ENCODE measurements at places on chromosomes 3 and 15. TPM values are rescaled to one million over a fixed set of nuclear protein-coding genes. Genes with fewer than 3 reads are reported as not detected.

DNA sequence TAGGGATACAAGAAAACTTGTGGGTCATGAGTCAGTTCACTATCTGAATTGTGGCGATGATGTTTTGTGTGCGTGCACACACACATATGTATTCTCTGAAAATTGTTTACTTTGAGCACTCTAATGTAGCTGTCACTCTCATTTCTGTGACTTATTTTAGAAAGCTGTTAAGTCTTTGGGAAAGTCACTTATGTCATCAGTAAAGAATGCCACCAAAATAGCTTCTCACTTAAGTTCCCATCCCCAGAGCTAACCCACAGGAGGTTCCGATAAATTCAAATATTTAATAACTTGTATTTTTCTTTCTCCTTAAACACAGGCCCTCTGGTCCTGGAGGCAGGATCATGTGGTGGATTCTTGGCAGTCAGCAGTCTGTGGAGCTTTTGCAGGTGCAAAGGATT is 138.3 kb downstream of the LRIG1 start:
- ATAC-seq = no peak

- peak; percentile 82 for ATAC-seq
These were observed 6.8 kb downstream of the RARRES1 start for GRCh38 chr3:158725348-158726011.

Gene SCAANT1
- total RNA-seq = not detected

Gene RARRES1
- 4.8 TPM for total RNA-seq

DNA sequence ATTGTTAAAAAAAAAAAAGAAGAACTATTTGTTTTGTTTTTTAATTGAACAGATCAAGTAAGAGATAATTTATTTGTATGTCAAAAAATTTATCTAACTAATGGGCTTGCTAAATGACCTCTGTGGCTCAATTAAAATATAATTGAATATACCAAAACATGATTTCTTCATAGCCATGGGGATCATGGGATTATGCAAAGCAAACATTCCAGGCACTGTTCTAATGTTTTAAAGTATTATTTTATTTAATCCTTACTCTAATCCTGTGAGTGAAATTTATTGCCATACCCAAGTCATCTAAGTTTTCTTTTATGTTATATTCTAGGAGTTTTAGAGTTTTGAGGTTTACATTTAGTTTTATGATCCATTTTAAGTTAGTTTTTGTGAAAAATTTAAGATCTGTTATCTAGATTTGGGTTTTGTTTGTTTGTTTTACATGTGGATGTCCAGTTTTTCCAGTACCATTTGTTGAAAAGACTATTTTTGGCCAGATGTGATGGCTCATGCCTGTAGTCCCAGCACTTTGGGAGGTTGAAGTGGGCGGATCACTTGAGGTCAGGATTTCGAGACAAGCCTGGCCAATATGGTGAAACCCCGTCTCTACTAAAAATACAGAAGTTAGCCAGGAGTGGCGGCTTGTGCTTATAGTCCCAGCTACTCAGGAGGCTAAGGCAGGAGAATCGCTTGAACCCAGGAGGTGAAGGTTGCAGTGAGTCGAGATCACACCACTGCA is 52.3 kb upstream of the CNOT10 start:
- no peak for ATAC-seq

DNA sequence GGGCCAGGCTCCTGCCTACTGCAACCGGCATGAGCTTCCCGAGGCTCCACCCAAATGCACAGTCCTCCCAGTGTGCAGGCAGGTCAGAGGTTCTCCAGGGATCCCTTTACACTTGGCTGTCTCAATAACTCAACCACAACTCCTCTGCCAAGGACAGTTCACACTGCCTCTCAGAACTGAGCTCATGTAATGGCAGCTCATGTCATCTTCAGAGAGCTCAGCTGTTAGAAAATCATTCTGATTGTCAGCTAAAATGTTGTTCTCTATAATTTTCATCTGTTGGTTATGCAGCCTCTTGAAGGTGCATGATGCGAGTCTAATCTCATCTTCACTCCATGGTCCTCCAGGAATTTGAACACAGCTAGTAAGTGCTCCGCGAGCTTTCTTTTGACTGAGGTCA is 76.7 kb downstream of the SST start:
- no peak for ATAC-seq

- ATAC-seq = no peak
These were observed 35.8 kb upstream of the FBN1 start for GRCh38 chr15:48681353-48681752.

Gene PCNP
- 107 TPM for total RNA-seq

GRCh38 chr15:78232951-78233350 is 1.4 kb downstream of the ACSBG1 start:
- no peak for ATAC-seq

DNA sequence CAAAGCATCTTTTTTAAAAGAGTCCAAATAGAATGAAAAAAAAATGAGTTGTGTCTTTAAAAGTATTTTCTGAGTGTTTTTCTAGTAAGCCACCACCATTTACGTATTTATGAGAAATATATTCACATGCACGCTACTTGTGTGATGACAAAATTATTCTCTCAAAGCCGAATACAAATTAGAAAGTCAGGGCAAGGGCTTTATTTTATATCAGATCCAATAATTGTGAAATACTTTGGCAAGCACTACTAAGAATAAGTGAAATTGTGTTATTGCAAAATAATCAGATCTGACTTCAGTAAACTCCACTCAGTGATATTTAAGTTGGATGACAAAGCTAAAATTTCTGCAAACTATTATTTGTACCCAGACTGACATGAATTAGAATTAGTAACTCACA is 589.3 kb upstream of the KCNMB2 start:
- peak; percentile 54 for ATAC-seq

DNA sequence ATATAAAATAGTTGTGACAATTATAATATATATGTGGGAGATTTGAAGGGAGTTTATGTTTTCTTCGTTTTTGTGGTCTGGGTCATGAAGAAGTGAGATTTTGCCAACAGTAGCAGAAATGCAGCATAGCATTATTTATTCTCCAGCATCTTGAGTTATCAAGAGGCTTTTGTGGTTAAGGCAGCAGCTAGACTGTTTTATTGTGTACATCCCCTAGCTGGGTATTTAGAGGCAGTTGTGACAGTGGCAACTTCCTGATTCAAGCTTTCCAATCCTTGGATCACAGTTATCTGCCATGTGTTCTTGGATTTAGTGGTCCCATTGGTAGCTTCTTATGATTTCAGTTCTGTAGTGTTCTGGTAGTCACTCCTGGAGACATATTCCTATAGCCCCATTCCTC is 29.0 kb downstream of the ARIH1 start:
- ATAC-seq = no peak

- ATAC-seq = no peak
These were observed 218.2 kb downstream of the ATP8B4 start for GRCh38 chr15:49900903-49901235.

Gene ITGB5
- total RNA-seq = 165 TPM

DNA sequence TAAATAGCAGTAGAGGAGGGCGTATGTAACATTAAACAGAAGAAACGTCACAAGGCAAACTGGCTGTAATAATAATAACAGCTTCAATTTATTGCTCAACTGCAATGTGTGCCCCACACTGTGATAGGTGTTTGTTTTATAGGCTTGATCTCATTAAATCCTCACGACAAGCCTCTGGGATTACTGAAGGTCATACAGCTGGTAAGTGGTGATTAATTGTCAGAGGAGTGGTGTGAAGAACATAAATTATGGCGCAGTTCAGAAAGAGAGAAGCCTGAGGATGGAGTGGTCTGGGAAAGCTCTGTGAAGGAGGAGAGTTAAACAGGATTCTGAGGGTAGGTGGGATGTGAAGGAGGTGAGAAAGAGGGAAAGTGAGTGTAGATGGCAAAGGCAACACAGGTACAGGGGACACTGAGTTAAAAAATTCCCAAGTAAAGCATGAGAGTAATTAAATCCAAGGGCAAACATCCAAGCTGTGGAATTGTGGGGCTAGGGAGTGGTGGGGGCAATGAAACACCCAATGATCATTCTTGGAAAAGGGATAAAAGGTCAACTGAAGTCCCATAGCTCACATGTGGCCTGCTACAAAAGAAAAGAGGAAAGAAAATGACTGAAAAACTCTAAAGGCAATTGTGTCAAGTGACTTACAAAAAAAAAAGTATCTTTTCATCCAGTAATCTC is 16.5 kb upstream of the GLCE start:
- no peak for ATAC-seq

GRCh38 chr15:96699871-96700401 is 369.4 kb downstream of the NR2F2 start:
- no peak for ATAC-seq

DNA sequence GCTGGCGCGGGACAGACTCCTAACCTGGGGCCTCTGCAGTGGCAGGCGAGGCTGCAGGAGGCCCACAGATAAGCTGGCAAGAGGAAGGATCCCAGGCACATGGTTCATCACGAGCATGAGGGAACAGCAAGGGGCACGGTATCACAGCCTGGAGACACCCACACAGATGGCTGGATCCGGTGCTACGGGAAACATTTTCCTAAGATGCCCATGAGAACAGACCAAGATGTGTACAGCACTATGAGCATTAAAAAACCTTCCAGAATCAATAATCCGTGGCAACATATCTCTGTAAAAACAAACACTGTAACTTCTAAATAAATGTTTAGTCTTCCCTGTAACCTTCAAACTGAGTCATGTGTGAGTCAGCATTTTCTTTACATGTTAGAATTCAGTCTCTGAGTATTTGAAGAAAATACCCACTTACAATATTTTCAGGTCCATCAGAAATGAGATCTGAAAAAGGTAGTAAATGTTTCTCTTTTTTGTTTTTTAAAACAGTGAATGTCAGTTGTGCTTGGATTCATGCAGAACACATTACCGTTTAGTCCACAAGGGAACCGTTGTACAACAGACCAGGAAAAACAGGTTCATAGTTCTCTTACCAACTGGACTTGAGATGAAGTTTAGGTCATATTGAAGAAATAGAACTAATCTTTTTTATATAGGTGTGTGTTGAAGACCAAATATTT is 75.9 kb downstream of the BOC start:
- ATAC-seq = no peak

Gene CPNE9
- 1.1 TPM for total RNA-seq

- no peak for ATAC-seq
These were observed 12.1 kb upstream of the THSD4 start for GRCh38 chr15:71103102-71103676.

- ATAC-seq = no peak
These were observed 164.0 kb downstream of the IL20RB start for GRCh38 chr3:137121704-137122314.

DNA sequence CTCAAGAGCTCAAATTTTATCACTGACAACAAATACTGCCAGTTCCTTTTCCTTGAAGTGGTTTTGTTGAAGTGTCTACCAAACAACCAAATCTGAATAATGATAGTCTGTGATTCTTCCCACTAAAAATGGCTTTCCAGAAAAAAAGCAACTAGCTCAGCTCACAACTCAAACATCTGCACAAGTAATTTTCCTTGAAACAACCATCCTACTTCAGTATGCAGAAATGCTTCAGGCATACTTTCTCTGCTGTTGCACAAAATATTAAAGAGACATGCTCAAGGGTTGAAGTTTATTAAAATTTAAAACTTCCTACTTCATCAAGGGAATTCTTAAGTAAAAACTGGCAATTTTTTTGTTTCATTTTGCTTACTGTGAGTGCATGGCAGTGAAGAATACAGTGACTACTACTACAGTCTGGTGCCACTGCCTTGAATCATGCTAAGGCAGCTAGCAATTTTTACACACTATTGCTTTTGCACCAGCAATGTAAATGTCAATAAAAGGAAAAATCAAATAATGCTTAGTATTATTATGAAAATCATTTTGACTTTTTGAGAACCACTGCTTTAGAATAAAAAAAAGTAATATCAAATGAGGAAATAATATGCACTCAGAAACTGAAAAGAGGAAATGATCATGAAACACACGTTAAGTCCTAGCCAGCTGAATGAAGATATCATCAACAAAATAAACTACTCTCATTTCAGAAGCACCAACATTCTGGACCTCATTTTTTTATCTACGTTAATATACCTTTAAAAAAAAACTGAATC is 33.6 kb downstream of the VPS13C start:
- ATAC-seq = no peak

DNA sequence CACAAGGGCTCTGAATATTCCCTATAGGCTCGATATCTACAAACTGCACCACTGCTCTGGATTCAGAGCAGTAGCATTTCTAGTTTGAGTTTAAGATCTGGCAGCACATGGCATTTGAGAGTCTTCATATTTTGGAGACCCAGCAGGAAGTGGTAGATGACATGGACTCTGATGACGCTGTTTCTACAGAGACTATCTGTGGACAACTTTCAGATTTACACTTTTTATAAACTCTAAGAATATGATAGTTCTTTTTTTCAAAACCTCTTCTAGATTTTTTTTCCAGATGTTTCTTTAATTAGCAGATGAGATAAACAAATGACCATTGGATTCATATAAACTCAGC is 35.8 kb downstream of the ARMC8 start:
- no peak for ATAC-seq

Gene VGLL3
- 12.5 TPM for total RNA-seq

DNA sequence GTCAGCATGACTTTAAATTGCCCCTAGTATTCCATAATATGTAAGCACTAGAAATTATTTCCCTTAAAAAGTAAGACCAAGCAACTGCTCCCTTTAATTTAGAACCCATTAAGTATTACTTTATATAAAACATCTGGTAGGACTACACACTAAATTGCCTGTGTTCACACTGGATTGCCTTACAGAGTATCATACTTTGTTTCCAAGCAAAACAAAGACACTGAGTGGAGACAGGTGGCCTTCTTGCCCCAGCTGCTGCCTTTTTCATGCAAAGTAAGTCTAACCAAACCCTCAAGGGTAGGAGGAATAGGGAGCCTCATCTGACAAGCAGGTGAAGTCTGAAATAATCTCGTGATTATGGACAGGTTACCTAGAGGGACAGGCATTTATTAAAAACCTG is 87.3 kb downstream of the PEX5L start:
- ATAC-seq = no peak

DNA sequence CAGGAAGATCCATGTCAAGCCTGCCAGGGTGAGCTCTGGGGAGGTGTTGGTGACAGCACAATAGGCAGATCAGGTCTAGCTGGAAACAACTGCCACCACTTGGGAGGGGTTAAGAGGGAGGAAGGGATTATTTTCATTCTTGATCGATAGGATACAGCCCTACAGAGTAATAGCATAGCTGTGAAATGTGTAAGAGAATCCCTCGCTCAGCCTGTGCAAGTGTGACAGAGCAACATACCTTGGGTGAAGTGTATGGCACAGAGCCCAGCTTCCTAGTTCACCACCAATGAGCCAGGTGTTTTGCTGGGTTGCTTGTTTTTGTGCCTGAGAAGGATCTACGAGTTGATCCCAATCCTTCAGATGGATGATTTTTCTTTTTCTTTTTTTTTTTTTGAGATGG is 9.2 kb upstream of the DCUN1D1 start:
- ATAC-seq = no peak

- ATAC-seq = peak; percentile 17
These were observed 19.0 kb downstream of the SPATA12 start for GRCh38 chr3:57079474-57079831.

Gene EFHB
- not detected for total RNA-seq

Gene SIDT1
- 0.78 TPM for total RNA-seq

- no peak for ATAC-seq
These were observed 483.6 kb downstream of the ERC2 start for GRCh38 chr3:55984626-55985025.

DNA sequence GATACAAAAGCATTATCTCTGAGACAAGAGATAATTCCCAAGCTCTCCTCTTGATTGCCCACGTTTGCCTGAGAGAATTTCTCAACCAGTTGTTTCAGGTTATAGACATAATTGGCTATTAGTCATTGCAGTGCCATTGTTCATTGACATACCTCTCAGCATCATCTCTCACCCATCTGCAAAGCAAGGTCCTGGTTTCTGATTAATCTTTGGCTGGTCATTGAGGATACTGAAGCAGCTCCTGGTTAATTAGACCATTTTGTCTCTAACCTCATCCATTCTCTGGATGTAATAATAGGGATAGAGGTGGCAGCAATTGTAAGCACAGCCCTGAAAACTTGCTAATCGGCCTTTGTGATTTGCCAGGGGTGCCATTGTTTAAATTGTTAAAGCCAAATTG is 104.2 kb downstream of the CNTN6 start:
- no peak for ATAC-seq
